ENCODE measurements at places on chromosomes 4 and X.

DNA sequence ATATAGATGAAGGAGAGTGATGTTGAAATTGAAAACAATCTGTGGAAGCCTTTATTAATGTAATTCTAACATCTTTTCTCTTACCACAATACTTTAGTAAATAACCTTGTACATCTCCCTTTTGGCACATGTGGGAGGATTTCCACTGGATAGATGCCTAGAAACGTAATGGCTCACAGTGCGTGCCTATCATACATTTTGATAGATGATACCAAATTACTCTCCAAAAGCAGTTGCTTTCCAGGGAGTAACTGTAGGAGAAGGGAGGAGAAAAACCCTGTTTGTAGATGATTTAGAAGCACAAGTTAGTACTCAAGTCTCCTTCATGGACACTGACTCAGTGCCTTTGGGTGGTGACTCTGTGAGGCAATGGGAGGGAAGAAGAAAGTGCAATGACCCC is 476.3 kb downstream of the CCSER1 start:
- H3K27ac ChIP-seq: no peak overlapping the region
- H3K4me1 ChIP-seq: no peaks in the 10 kb centered on the region
- no peak overlapping the region for H3K4me3 ChIP-seq
- no peaks in the 10 kb centered on the region for H3K27me3 ChIP-seq

- H3K4me3 ChIP-seq: no peak overlapping the region
- H3K4me1 ChIP-seq: no peaks in the 10 kb centered on the region
- no peak for DNase-seq
- H3K27me3 ChIP-seq: no peaks in the 10 kb centered on the region
- no peak overlapping the region for H3K27ac ChIP-seq
These were observed 86.9 kb downstream of the VCX3A start for GRCh38 chrX:6448003-6448402.

DNA sequence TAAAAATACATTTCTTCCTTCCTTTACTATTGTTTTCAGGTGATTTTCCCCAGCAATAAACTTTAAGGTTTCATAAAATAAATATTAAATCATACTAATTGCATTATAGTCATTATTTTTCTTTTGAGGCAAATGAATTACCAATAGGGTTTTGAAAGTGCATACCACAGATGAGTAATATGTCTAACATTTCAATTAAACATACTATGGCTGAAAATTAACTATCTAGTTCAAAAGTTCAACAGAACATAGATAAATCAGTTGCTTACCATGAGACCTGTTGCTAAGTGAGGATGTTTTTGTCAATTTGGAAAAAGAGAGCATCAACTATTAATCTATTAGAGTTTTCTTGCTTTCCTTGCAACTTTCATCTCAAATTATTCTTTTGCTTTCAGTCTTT is 35.0 kb downstream of the NPY5R start:
- no peaks in the 10 kb centered on the region for H3K27me3 ChIP-seq
- DNase-seq: no peak
- H3K4me3 ChIP-seq: no peak overlapping the region
- no peaks in the 10 kb centered on the region for H3K36me3 ChIP-seq
- no peak overlapping the region for H3K27ac ChIP-seq

DNA sequence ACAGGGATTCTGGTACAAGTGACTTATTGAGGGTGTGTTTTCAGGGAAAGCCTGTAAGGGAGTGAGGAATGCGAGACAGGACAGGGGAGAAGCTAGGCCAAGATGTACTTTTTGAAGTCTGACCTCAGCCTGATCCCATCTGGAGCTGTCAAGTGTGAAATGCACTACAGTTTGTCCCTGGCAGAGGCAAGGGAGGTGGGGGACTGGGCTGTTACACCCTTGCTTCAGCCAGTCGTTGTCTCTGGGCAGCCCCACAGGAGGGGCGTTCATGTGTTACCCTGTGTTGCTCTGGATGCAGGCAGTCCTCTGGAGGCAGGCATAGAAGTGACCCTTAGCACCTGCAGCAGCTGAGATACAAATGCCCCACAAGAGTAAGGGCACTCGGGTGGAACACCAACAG is 25.8 kb downstream of the PPEF1 start:
- no peak overlapping the region for H3K4me3 ChIP-seq
- H3K27me3 ChIP-seq: no peaks in the 10 kb centered on the region
- no peak overlapping the region for H3K27ac ChIP-seq

DNA sequence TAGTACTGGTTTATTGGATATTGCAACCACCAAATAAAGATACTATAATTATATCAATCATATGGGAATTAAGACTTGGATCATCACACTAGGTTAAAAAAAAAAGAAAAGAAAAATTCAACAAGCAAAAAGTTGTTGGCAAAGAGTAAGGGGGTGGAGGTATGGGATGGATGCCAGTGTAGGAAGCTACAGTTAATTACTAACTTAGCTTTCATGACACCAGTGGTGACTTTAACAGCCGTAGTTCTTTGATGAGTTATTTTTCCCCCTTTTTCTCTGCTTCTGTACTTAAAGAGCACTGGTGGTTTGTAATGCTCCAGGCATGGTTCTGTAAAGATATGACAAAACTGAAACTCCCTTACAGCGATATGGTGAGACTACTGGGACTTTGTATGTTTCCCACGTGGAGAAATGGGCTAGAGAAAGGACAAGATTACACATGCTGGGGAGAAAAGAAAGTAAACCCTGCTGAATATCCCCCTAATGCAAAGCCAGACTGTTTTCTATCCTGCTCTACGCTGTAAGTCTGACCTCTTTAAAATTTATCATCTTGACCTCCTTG is 210.8 kb downstream of the SPOCK3 start:
- DNase-seq: no peak
- no peak overlapping the region for H3K27ac ChIP-seq

GRCh38 chrX:133606990-133607389 is 191.7 kb upstream of the GPC4 start:
- no peaks in the 10 kb centered on the region for H3K36me3 ChIP-seq
- H3K27me3 ChIP-seq: no peaks in the 10 kb centered on the region
- no peaks in the 10 kb centered on the region for H3K4me1 ChIP-seq
- no peak overlapping the region for H3K27ac ChIP-seq
- no peak for DNase-seq

DNA sequence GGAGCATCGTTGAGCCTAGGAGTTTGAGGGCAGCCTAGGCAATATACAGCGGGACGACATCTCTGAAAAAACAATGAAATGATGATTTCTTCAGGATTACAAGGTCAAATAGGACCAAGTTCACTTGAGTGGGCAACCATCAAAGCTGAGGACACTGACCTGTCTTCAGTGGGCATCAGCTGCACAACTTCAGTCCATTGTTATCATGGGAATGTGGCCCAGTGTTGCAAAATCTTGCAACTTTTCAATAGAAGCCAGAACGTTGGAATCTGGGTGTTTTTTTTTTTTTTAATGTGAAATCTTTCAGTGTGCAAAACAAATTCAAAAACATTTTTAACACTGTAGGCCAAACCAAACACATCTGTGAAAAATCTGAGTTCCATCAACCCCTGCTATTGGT is 155.4 kb upstream of the PLAC1 start:
- H3K36me3 ChIP-seq: peaks cover 10% of the 10 kb centered on the region
- H3K27ac ChIP-seq: no peak overlapping the region
- H3K27me3 ChIP-seq: no peaks in the 10 kb centered on the region
- H3K4me3 ChIP-seq: no peak overlapping the region
- H3K4me1 ChIP-seq: peaks cover 8% of the 10 kb centered on the region
- no peak for DNase-seq

- DNase-seq: no peak
- no peaks in the 10 kb centered on the region for H3K27me3 ChIP-seq
- H3K4me1 ChIP-seq: peaks cover 13% of the 10 kb centered on the region
- H3K27ac ChIP-seq: no peak overlapping the region
- no peak overlapping the region for H3K4me3 ChIP-seq
- no peaks in the 10 kb centered on the region for H3K36me3 ChIP-seq
These were observed 23.4 kb downstream of the PAK3 start for GRCh38 chrX:111119341-111119740.

DNA sequence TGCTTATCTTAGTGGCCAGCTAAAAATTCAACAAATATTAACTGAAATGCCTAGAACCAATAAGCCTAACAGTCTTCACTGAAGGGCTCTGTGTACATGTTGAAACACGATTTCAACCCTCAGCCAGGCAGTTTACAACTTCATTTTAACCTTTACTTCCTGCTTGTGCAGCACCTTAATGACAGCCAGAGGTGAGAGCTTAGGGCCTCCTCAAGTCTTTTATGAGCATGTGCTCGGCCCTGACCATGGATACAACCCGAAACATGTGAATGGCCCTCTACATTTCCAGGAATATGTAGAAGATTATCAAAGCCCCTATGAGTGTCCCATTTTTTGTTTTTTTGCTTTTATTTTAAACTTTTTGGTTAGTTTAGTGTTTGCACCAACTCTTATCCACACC is 88.3 kb downstream of the MSN start:
- no peak overlapping the region for H3K27ac ChIP-seq
- H3K4me3 ChIP-seq: no peak overlapping the region
- H3K36me3 ChIP-seq: peaks cover 13% of the 10 kb centered on the region
- no peak for DNase-seq
- no peaks in the 10 kb centered on the region for H3K27me3 ChIP-seq
- H3K4me1 ChIP-seq: peaks cover 64% of the 10 kb centered on the region

- H3K27ac ChIP-seq: no peak overlapping the region
- H3K4me1 ChIP-seq: peaks cover 6% of the 10 kb centered on the region
- no peak for DNase-seq
- H3K4me3 ChIP-seq: no peak overlapping the region
- H3K27me3 ChIP-seq: no peaks in the 10 kb centered on the region
These were observed 57.7 kb downstream of the TBL1X start for GRCh38 chrX:9522378-9523155.

- no peaks in the 10 kb centered on the region for H3K27me3 ChIP-seq
- no peaks in the 10 kb centered on the region for H3K36me3 ChIP-seq
- no peaks in the 10 kb centered on the region for H3K4me1 ChIP-seq
- no peak overlapping the region for H3K27ac ChIP-seq
These were observed 22.2 kb downstream of the PDGFC start for GRCh38 chr4:156949373-156949814.

- H3K36me3 ChIP-seq: no peaks in the 10 kb centered on the region
- H3K4me3 ChIP-seq: no peak overlapping the region
- H3K27me3 ChIP-seq: peaks cover 39% of the 10 kb centered on the region
- no peak overlapping the region for H3K27ac ChIP-seq
- peaks cover 2% of the 10 kb centered on the region for H3K4me1 ChIP-seq
- no peak for DNase-seq
These were observed 2.7 kb downstream of the SHROOM2 start for GRCh38 chrX:9788911-9789310.

DNA sequence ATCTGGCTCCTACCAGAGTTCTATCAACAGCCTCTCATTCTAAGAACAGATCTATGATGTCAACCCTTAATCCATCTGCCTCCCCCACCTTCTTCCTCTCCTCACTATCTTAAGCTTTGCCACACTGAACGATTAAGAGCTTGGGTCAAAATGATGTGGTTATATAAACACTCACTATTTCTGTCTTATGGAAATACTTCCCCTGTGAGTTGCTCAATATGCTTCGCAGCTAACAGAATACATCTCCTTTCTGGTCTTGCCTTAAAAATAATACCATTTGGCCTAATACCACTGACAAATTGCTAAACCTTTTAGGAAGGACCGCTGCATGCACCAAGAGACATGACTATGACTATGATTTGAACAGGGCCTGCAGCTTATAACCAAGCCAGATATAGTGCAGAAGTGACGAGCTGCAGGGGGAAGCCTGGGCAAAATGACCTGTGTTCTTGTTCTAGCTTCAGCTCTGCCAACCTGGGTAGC is 130.9 kb downstream of the RNF150 start:
- H3K27me3 ChIP-seq: no peaks in the 10 kb centered on the region
- no peak overlapping the region for H3K27ac ChIP-seq
- H3K4me3 ChIP-seq: no peak overlapping the region
- no peak for DNase-seq

DNA sequence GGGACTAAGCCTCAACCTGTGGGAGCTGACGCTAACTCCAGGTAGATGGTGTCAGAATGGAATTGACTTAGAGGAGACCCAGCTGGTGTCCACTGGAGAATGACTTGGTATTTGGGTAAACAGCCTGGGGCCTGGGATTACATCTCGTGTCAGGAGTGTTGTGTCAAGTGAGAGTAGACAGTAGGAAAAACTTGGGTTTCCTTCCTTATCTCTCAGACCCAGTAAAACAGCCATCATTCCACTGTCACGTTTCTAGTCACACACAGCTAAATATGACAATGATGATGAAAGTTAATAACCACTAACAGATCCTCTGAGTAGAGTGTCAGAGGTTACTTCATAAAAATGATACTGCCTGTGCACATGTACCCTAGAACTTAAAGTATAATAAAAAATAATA is 13.8 kb downstream of the ZNF674 start:
- H3K36me3 ChIP-seq: peaks cover 12% of the 10 kb centered on the region
- H3K4me3 ChIP-seq: no peak overlapping the region
- no peaks in the 10 kb centered on the region for H3K27me3 ChIP-seq
- no peak for DNase-seq
- H3K4me1 ChIP-seq: peaks cover 5% of the 10 kb centered on the region

DNA sequence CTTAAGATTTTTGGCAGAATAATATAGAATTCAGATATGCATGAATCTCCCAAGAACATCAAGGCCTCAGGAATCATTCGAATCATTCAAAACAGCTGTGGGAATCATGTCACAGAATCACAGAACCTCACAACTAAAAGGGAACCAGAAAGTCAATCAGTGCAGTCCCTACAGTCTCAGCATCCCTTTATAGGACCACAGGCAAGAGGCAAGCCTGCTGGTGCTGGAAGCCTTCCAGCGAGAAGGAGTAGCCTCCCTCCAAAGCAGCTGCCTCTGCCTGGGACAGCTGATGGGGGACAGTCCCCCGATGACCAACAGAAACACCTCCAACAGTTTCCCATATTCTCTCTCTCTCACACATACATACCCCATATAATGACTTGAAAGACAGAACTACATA is 20.7 kb downstream of the QDPR start:
- no peaks in the 10 kb centered on the region for H3K4me1 ChIP-seq
- no peaks in the 10 kb centered on the region for H3K27me3 ChIP-seq
- H3K4me3 ChIP-seq: no peak overlapping the region
- H3K27ac ChIP-seq: no peak overlapping the region
- DNase-seq: no peak

DNA sequence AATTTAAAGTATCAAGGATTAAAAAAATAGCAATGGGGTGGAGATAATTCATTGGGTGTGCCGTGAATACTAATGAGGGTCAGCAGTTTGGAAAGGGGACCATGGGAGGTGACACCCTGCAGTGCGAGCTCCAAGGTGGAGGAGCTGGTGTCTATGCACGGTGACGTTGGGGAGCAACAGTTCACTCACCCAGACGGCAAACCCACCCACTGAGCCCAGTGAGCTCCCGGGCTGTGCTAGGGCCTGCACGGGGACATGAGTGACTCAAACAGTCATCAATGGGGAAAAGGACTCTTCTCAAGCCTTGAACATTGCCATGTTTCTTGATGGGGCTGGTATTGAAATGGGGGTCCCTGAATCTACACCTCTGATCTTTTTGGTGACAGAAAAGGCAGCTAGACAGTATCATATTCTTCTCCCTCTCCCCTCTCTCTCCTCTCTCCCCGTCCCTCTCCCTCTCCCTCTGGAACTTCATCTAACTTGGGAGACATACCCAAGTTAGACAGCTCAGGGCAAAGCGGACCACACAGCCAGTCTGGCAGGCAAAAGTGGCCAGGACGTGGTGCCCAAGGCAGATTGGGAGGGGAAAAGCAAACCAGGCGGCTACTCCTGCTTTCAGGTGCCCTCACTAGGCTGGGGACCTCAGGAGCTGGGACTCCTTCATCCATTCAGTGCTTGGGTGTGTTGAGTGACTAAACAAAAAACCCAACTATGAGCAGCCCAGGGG is 26.3 kb upstream of the PPP2R2C start:
- H3K4me3 ChIP-seq: no peak overlapping the region
- no peak for DNase-seq
- H3K27me3 ChIP-seq: peaks cover 2% of the 10 kb centered on the region
- no peaks in the 10 kb centered on the region for H3K36me3 ChIP-seq
- no peaks in the 10 kb centered on the region for H3K4me1 ChIP-seq
- no peak overlapping the region for H3K27ac ChIP-seq
